ENCODE measurements at places on chromosomes 7 and 10. TPM values are rescaled to one million over a fixed set of nuclear protein-coding genes. Genes with fewer than 3 reads are reported as not detected.

IFIT1B gene
- total RNA-seq = not detected

TMEM196 gene
- not detected for total RNA-seq

OR9A2 gene
- total RNA-seq = not detected

TEX47 gene
- not detected for total RNA-seq

H2AZ2 gene
- 131 TPM for total RNA-seq

CNTNAP2 gene
- 0.41 TPM for total RNA-seq

NKX1-2 gene
- total RNA-seq = not detected

GSAP gene
- 64.9 TPM for total RNA-seq

DENND2A gene
- total RNA-seq = 26.2 TPM

NPSR1 gene
- total RNA-seq = not detected

SFXN4 gene
- 20.8 TPM for total RNA-seq

FGL2 gene
- 32.1 TPM for total RNA-seq

NSMCE4A gene
- 38.4 TPM for total RNA-seq

LMTK2 gene
- total RNA-seq = 40.8 TPM

EXOSC1 gene
- 27.0 TPM for total RNA-seq

PDSS1 gene
- 6.2 TPM for total RNA-seq

NPTX2 gene
- 2.1 TPM for total RNA-seq

OR2A5 gene
- total RNA-seq = not detected

AGFG2 gene
- 36.0 TPM for total RNA-seq

NRF1 gene
- 19.3 TPM for total RNA-seq

FASTK gene
- total RNA-seq = 54.2 TPM

HYAL4 gene
- not detected for total RNA-seq

PIK3CG gene
- total RNA-seq = 15.7 TPM

RAB18 gene
- total RNA-seq = 89.2 TPM

TMEM236 gene
- total RNA-seq = 5.0 TPM

ZNF425 gene
- total RNA-seq = 1.4 TPM

SOSTDC1 gene
- 3.7 TPM for total RNA-seq

C7orf33 gene
- not detected for total RNA-seq

PDZD7 gene
- 1.6 TPM for total RNA-seq

NAT16 gene
- total RNA-seq = not detected

TLX1 gene
- not detected for total RNA-seq

WDR86 gene
- 1.3 TPM for total RNA-seq

RBM17 gene
- total RNA-seq = 92.5 TPM

SPDYE6 gene
- not detected for total RNA-seq

CTTNBP2 gene
- total RNA-seq = 6.3 TPM

ATP6V0A4 gene
- total RNA-seq = 2.4 TPM

OR2A12 gene
- not detected for total RNA-seq

GALNT17 gene
- 7.1 TPM for total RNA-seq

HOXA13 gene
- total RNA-seq = not detected

NOD1 gene
- 43.5 TPM for total RNA-seq

TRPV5 gene
- not detected for total RNA-seq

PPIF gene
- total RNA-seq = 30.7 TPM

ELFN1 gene
- 4.3 TPM for total RNA-seq

UCN3 gene
- 1.2 TPM for total RNA-seq

CPN1 gene
- total RNA-seq = not detected

ZNF487 gene
- total RNA-seq = 5.6 TPM

MAGI2 gene
- total RNA-seq = 12.8 TPM

ACSL5 gene
- 79.1 TPM for total RNA-seq

SPDYE1 gene
- not detected for total RNA-seq

LDB3 gene
- total RNA-seq = 2.5 TPM

SH2B2 gene
- 13.2 TPM for total RNA-seq

OR2A1 gene
- total RNA-seq = not detected
